Naive B cell (primary cell): ENCODE measurements at places on chromosomes 11 and 22. TPM values are rescaled to one million over a fixed set of nuclear protein-coding genes. Genes with fewer than 3 reads are reported as not detected.

GRCh38 chr11:8598506-8598905 is 4.5 kb upstream of the STK33 start:
- DNase-seq = no peak
- H3K27ac ChIP-seq = no peak overlapping the region
- H3K4me1 ChIP-seq = no peaks in the 10 kb centered on the region
- no peaks in the 10 kb centered on the region for H3K36me3 ChIP-seq

DNA sequence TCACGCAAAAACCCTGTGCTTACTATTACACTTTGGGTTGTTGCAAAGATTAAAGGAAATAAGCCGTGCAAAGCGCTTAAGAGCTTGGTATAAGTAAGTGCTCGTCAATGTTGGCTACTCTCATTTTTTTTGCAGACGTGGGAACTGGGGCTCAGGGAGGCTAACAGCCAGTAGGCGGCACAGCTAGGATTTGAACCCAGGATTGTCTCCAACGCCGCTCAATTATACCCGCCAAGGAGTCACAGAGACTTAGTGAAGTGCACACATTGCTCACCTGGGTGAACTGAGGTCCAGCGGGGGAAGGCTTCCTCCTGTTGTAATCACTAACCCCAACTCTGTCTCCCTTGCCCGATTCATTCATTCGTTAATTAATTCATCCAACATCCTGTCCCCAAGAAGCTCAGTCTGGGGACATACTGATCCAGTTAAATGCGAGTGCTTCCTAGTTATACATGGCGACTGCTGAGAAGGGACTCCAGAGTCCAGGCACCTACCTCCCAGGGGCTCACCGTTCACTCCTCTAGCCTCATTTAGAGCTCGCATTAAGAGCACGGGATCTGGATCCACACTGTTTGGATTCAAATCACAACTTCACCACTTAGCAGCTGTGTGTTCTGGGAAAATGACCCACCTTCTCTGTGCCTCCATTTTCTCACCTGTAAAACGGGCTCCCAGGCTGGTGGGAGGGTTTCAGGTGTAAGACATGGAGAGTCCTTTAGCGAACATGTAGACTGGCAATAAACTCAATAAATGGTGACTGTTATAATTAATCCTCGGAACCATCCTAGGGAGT is 838 bp upstream of the MTFP1 start:
- H3K4me1 ChIP-seq = peaks cover 52% of the 10 kb centered on the region
- peak overlapping the region; percentile 99 for H3K27ac ChIP-seq
- H3K4me3 ChIP-seq = peak overlapping the region; percentile 98

- H3K36me3 ChIP-seq = no peaks in the 10 kb centered on the region
- no peak overlapping the region for H3K27ac ChIP-seq
- H3K27me3 ChIP-seq = peaks cover 15% of the 10 kb centered on the region
- no peaks in the 10 kb centered on the region for H3K4me1 ChIP-seq
- DNase-seq = no peak
Observed at GRCh38 chr11:71183878-71184277, 68.5 kb downstream of the SHANK2 start.

- H3K27me3 ChIP-seq = no peaks in the 10 kb centered on the region
- H3K4me1 ChIP-seq = peaks cover 48% of the 10 kb centered on the region
- peaks cover 5% of the 10 kb centered on the region for H3K36me3 ChIP-seq
- H3K27ac ChIP-seq = peak overlapping the region; percentile 85
Observed at GRCh38 chr22:46812034-46812605, 49.7 kb downstream of the TBC1D22A start.

DNA sequence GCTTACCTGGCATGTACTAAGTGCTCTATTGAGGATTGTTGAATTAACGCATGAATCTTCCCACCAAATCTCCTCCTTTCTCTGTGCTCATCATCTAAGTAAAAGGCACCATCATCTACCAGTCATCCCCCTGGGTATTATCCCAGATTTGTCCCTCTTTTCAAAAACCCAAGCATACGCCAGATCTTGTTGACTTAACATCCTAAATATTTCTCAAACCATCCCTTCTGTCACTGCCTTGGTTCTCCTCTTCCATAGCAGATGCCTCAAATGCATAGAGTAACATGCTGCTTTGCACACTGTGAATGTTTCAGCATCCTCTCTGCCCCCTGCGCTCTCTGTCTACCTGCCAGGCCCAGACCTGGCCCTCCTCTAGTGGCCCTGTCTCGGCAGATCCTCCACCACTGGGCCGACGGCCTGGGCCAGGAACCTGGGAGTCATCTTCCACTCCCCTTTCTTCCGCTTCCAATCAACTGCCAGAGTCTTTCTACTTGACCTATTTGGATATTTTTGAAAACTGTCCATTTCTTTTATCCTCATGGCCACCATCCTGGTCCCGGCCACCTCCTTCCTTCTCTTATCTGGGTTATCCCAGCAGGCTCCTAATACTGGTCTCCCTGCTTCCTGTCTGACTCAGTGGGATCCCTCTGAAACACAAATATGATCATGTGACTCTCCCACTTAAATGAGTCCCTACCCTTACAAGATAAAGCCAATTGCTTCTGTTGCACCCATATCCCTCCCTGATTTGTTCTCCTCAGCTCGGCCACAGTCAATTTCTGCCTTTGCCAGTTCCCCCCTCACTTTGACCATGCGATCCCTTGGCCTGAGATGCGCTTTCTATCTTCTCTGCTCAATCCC is 3.4 kb upstream of the TAB1 start:
- H3K27me3 ChIP-seq = no peaks in the 10 kb centered on the region
- H3K4me3 ChIP-seq = no peak overlapping the region
- H3K27ac ChIP-seq = no peak overlapping the region
- H3K4me1 ChIP-seq = peaks cover 7% of the 10 kb centered on the region
- no peak for DNase-seq

The OR51D1 gene
- polyA plus RNA-seq = not detected

GRCh38 chr11:117239295-117239694 is 6.8 kb downstream of the RNF214 start:
- no peaks in the 10 kb centered on the region for H3K4me1 ChIP-seq
- H3K4me3 ChIP-seq = no peak overlapping the region
- no peak for DNase-seq
- H3K36me3 ChIP-seq = peaks cover 14% of the 10 kb centered on the region
- H3K27me3 ChIP-seq = no peaks in the 10 kb centered on the region

DNA sequence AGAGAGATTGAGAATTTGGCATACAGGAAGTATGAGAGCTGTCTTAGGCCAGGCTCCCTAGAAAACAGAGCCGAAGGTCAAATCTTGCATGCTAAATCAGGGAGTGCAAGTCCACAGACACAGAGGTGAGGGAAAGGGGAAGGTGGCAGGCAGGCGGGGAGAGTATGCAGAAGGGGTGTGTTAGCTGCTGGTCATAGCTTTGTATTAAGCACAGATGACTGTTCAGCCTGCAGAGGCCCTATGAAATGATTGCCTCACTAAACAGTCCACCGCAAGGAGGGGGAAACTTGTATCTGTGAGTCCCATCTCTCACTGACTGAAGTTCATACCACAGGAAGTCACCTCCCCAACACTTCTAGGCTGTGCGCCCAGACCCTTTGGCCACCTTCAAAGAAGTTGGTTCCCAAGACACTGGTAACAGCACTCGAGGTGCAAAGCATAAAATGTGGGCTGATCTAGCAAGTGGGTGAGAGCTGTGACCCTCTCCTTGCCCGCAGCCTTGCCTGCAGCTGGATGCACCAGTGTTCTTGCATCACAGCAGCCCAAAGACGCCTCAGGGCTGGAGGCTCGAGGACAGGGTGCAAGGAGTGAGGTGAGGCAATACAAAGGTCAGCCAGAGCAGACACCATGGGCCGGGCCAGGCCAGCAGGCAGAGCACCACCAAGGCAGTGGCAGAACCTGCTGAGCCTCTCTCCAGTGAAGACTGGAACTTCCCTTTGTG is 115.3 kb upstream of the TBCEL start:
- no peak overlapping the region for H3K27ac ChIP-seq
- DNase-seq = no peak
- peaks cover 34% of the 10 kb centered on the region for H3K27me3 ChIP-seq
- H3K36me3 ChIP-seq = peaks cover 8% of the 10 kb centered on the region

- H3K4me3 ChIP-seq = no peak overlapping the region
- no peak overlapping the region for H3K27ac ChIP-seq
- H3K27me3 ChIP-seq = peaks cover 19% of the 10 kb centered on the region
- no peak for DNase-seq
- no peaks in the 10 kb centered on the region for H3K4me1 ChIP-seq
- no peaks in the 10 kb centered on the region for H3K36me3 ChIP-seq
Observed at GRCh38 chr11:17529844-17530185, 14.4 kb downstream of the USH1C start.

DNA sequence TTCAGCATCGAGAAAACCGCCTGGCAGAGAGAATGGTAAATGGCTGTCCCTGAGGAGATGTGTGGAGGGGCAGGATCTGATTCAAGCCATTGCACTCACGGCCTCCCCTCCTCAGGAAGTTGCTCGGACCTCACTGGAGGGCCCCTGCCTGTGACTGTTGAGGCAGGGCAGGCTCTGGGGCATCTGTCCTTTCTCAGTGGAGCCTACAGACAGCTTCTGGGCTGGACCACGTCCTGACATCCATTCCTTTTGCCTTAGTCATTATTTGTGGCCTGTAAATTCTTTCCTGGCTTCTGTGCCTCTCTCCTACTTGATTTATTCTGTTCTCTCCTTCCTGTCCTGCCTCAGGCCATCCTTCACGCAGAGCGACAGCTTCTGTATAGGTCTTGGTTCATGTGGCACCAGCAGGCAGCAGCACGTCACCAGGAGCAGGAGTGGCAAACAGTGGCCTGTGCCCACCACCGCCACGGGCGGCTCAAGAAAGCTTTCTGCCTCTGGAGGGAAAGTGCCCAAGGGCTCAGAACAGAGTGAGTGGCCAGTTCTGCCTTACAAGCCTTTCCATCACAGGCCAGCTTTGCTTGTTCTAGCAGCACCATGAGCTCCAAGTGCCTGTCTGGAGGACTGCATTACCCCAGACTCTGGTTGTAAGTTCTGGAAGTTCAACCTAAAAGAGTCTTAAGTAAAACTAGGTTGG is 59.6 kb downstream of the PISD start:
- H3K27ac ChIP-seq = no peak overlapping the region
- no peak for DNase-seq
- no peaks in the 10 kb centered on the region for H3K27me3 ChIP-seq
- no peaks in the 10 kb centered on the region for H3K4me1 ChIP-seq
- no peak overlapping the region for H3K4me3 ChIP-seq

GRCh38 chr11:125950696-125951651 is 5.1 kb downstream of the VSIG10L2 start:
- peaks cover 4% of the 10 kb centered on the region for H3K4me1 ChIP-seq
- H3K27ac ChIP-seq = no peak overlapping the region
- H3K36me3 ChIP-seq = no peaks in the 10 kb centered on the region
- H3K4me3 ChIP-seq = no peak overlapping the region
- DNase-seq = no peak
- peaks cover 18% of the 10 kb centered on the region for H3K27me3 ChIP-seq

GRCh38 chr11:21148376-21148775 is 479.0 kb downstream of the NELL1 start:
- no peaks in the 10 kb centered on the region for H3K27me3 ChIP-seq
- no peak overlapping the region for H3K4me3 ChIP-seq
- H3K4me1 ChIP-seq = no peaks in the 10 kb centered on the region
- DNase-seq = no peak

GRCh38 chr11:9574622-9575259 is 1.3 kb downstream of the WEE1 start:
- peak overlapping the region; percentile 67 for H3K27ac ChIP-seq
- H3K27me3 ChIP-seq = no peaks in the 10 kb centered on the region
- peaks cover 30% of the 10 kb centered on the region for H3K4me1 ChIP-seq
- peaks cover 11% of the 10 kb centered on the region for H3K36me3 ChIP-seq
- H3K4me3 ChIP-seq = peak overlapping the region; percentile 93

The MADD gene
- polyA plus RNA-seq = 17.8 TPM

The MIAT gene
- 0.04 TPM for polyA plus RNA-seq

The OVOL1 gene
- polyA plus RNA-seq = not detected

DNA sequence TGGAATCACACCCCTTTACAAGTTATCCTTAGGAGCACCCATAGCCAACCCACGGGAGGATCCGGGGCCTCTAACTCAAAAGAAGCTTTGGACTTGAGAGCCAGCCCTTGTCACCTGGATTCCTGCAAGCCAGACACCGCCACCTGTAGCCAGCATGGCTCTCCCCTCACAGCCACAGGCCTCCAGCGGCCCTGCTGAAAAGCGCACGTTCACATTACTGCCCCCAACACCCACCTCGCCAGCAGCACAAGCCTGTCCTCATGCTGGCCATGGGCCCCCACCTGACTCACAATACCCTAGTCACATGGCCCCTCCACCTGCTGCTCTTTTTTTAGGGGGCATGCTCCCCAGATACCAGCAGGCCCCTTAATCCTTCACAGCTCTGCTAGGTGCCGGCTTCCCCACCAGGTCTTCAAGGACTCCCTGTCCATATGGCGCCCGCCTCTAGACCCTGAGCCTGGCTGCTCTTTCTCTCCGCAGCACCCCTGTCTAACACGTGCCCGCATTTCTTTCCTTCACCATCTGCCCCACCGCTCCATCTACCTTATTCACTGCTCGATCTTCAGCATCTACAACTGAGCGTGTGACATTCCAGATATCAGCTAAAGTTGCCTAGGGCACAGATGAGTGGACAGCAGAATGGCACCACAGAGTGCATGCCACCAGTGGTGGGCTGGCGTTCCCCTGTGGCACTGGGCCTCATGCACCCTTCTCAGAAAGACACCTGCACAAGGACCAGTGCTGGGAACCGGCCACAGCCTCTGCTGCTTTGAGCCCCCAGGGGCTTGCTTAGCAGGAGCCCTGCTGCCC is 6.6 kb downstream of the CARS1 start:
- H3K36me3 ChIP-seq = no peaks in the 10 kb centered on the region
- DNase-seq = no peak
- H3K4me3 ChIP-seq = no peak overlapping the region

DNA sequence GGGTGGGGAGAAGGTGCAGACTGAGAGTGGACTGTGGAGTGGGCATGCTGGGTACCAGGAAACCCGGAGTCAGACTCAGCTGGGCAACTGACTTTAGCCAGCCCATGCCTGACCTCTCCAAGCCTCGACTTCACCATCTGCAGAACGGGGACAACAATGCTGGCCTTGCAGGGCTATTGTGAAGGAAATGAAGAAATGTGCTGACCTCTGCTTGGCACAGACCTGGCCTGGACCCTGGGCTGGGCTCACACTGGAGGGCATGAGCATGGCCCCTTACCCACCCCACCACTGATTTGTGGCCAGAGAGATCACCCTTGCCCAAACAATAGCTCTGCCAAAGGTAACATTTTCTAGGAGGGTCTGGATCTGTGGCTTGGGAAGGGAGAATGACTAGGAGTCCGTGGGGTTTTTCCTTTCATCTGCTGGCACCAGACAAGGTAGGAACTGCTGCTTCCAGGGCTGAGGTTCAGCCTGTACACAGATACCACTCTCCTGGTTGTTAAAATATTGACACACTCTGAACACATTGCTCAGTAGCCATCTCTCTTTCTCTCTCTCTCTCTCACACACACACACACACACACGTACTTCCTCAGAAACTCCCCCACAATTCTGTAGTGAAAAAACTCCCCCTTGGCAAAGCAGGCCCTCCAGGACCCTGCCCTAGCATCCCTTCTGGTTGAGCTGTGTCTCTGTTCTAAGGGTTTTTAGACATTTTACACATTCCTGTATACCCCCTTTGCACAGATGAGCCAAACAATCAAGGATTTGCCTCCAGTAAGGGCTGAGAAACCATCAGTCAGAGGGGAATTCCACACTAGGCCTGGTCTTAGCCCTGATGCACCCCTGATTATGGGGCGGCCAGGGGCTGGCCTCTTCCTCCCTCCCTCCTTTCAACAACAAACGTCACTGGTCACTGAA is 1.0 kb downstream of the MOGAT2 start:
- H3K36me3 ChIP-seq = no peaks in the 10 kb centered on the region
- peaks cover 20% of the 10 kb centered on the region for H3K27me3 ChIP-seq
- H3K4me3 ChIP-seq = no peak overlapping the region
- H3K27ac ChIP-seq = no peak overlapping the region
- no peaks in the 10 kb centered on the region for H3K4me1 ChIP-seq

- no peaks in the 10 kb centered on the region for H3K36me3 ChIP-seq
- H3K4me1 ChIP-seq = no peaks in the 10 kb centered on the region
- no peak for DNase-seq
- H3K27me3 ChIP-seq = no peaks in the 10 kb centered on the region
Observed at GRCh38 chr11:85784480-85785265, 26.3 kb downstream of the SYTL2 start.
